ENCODE measurements at places on chromosomes 13 and 19.

- peak; percentile 16 for DNase-seq
Measured at GRCh38 chr19:41868120-41868988, 8.3 kb downstream of the RPS19 start.

DNA sequence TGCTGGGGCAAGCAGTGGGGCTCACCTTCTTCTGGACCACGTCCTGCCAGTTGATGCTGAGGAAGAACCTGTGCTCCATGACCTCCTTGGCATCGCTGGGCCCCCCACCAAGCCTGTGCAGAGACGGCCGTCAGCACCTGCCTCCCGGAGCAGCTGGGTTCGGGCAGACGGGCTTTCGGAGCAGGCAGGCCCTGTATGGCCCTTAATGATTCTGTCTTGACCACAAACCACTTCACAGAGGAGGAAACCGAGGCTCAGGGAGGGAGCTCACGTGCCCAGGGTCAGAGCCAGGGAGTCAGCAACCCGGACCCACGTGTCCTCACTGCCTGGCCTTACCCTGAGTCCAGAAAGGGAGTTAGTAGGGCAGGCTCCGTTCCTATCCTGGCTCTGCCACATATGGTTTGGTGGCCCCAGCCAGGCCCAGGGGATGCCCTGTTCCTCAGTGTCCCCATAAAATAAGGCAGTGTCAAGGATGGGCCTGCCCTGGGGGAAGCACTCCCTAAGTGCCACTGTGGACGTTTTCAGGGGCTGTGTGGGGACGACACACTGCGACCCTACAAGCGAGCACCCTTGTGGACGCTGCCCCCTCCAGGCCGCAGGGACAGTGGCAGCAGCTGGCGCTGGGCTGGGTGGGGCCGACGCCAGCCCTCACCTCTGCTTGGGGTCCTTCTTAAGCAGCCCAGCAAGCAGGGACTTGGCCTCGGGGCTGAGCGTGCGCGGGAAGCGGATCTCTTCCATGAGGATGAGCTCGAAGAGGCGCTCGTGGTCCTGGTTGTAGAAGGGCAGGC, 8.9 kb upstream of the CCNP start:
- DNase-seq: no peak

DNA sequence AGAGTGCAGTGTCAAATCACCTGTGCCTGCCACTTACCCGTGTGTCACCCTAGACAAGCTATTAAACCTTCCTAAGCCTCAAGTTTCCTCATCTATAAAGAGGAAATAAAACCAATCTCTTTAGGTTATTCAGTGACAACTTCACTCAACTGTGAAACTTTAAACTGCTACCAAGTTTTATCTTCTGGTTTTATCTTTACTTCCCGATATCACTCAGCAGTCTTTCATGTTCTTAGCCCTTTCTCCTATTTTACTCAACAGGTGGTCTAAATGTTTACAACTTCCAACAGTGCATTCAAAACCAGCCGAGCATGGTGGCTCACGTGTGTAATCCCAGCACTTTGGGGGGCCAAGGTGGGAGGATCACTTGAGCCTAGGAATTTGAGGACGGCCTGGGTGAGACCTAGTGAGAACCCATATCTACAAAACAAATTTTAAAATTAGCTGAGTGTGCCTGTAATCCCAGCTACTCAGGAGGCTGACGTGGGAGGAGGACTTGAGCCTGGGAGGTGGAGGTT, 59.6 kb downstream of the GPALPP1 start:
- DNase-seq: no peak

DNA sequence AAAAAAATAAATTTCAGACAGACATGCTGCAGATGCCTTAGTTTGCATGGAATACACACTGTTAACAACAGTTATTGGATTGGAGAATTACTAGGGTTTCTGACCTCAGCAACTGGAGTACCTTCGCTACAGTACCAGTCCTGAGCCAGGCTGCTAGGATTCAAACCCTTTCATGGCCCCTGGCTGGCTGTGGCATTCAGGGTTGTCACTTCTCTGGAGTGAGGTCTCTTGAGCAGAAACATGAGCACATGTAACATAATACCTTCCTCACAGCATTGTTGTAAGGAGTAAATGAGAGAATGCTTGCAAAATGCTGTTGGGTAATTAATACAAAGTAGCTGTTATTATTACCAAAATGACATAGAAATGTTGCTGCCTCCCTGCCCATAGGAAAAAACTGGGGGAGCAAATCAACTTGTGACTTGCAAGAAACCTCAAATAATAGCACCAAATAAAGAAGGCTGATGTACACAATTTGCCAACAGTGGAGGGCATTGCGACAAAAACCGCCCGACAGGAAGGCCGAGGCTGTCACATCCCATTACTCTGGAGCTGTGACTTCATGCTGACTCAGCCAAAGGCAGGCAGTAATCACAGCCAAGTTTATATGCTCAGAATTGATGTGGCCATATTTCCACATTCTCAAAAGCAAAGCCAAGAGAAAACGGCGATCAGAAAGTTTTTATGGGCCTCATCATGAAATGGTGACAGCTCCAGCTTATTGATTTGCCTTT, 100.4 kb downstream of the RFC3 start:
- DNase-seq: no peak

DNA sequence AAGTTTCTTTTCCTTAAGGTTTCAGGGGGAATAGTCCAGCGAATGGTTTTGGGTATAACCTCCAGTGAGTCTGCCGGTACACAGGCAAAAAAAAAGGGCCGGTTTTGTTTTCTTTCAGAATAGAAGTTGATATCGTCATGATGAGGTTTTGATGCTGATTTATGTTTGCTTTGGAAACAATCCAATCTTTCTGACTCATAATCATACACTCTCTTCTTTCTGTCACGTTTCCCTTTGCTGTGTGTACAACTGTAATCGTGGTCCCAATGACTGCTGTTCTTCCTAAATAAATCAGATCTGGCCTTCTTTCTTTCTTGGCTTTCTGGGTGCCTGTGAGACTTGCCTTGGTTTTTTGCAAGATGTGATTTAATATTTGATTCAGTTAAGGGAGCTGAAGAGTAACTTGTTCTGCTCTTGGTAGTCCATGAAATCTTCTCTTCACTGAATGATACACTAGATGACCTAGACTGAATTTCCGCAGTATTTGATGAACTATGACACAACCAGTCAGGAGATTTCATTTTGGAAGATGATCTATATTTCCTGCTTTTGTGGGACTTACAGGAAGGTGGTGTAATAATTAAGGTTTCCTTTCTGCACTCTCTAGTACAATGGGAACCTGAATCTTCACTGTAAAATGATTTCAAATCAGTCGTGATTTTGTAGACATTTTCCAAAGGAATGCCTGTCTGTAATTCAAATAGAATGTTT, 34.9 kb upstream of the METTL21C start:
- DNase-seq: no peak

DNA sequence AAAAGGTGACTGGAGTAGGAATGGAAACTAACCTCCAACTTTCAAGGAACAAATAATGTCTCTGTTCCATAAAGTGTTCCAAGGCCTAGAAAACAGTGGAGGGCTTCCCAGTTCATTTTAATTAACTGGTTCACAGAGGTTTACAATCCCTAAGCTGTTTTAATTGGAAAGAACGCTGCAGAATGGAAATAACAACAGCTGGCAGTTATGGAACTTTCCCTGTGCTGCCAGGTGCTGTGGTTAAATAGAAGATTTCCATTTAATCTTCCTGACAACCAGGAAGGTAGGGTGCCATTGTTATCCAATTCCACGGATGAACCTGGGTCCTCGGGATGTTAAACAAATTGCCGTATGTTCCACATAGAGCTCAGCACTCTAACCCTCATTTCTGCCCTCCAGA, 22.2 kb upstream of the PEG3 start:
- DNase-seq: no peak

GRCh38 chr19:2942928-2943640, 1.7 kb downstream of the ZNF77 start:
- no peak for DNase-seq

DNA sequence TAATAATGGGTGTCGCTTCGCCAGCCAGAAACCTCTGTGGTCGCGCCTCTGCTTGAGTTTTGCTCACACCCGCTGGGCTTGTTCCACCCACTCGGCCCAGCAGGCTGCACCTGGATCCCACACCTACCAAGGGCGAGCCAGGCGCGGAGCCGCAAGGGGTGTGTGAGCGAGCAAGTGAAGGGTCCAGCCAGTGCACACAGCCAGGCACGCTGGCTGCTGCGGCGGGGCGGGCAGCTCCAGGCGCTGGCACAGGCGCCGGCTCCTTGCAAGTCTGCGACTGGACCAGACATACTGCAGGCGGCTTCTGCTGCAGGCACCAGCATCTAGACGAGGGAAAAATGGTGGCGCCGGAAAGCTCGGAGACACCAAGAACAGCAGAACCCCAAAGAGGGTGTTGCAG, 1.8 kb upstream of the ZNF256 start:
- DNase-seq: no peak

DNA sequence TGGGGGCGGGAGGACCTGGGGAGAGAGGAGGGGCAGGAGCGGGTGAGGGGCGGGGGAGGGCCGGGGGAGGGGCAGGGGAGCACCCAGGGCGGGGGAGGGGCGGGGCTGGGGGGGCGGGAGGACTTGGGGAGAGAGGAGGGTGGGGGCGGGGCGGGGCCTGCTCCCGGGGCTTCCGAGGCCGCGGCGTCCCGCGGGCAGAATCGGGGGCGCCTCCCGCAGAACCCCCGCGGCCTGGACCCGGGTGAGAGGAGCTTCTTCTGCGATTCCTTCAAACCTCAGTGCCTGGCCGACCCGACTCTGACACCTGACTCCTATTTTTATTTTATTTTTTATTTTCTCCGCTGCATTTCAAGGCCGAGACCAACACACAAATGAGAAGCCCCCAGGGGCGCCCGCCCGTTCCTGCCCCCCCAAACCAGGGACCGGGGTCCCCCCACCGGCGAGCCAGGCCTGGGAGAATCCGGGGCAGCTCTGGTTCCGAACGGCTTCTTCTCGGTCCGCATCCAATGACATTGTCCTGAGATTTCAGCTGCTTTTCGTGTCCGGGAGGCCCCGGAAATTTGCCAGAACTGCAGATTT, 470 bp upstream of the GRTP1 start:
- peak; percentile 51 for DNase-seq

DNA sequence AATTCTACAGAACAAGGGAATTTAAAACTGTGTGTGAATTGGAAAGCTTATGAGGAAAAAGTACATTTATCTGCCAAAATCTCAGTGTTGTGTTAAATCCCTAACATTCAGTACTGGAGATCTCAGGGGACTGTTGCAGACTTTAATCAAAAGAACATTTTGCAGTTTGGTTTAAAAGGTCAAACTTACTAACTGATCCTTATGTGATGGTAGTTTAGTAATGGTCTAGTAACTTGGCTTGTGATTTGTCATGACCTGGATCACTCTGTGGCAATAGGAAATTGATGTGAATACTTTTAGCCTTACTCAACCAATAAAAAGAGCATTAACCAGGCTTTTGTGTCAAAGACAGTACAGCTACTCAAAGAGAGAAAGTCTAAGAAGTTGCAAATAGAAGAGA, 862.1 kb upstream of the MIR17HG start:
- no peak for DNase-seq

- no peak for DNase-seq
Measured at GRCh38 chr19:33878030-33878544, 81.4 kb downstream of the KCTD15 start.

- DNase-seq: no peak
Measured at GRCh38 chr19:54415901-54416673, 823 bp downstream of the TTYH1 start.

DNA sequence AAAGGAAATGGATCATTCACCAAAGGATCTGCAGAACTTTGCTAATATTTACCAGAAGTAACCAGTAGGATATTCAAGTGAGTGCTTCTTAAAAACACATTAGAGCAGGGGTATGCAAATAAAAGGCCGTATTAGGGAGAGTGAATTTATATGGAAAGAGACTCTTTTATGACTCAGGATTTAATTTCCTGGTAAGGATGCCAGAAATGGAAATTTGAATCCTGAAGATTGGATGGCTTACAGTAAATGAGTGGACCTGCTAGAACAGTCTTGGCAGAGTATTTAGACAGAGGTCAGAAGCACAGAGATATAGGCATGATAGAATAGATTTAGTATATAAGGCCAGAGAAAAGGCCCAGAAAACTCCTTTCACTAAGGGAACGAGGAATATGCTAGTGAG, 201.6 kb downstream of the SLITRK5 start:
- DNase-seq: no peak

GRCh38 chr13:65940720-65941119, 1289.4 kb downstream of the PCDH9 start:
- DNase-seq: peak; percentile 38

GRCh38 chr19:33906578-33907335, 110.1 kb downstream of the KCTD15 start:
- DNase-seq: peak; percentile 52

DNA sequence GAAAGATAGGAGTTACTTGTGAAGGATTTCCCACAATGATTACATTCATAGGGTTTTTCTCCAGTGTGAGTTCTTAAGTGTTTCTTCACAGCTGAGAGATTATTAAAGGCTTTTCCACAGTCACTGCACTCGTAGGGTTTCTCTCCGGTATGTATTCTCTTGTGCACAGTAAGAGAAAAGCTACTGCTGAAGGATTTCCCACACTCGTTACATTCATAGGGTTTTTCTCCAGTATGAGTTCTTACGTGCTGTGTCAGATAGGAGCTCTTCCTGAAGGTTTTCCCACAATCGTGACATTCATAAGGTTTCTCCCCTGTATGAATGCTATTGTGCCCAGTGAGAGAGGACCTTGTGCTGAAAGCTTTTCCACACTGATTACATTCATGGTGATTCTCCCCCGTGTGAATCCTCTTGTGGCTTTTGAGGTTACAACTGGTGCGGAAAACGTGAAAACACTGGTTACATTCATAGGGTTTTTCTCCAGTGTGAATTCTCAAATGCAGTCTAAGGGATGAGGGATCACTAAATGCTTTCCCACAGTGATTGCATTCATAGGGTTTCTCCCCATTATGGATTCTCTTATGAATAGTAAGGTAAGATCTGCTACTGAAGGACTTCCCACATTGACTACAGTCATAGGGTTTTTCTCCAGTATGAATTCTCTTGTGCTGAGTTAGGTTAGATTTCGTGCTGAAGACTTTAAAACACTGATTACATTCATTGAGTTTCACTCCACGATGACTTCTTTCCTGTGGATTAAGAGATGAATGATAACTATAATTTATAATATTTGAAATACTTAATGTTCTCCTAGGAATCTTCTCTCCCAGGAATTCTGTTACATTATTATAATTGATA, 20.6 kb downstream of the ZNF558 start:
- no peak for DNase-seq

DNA sequence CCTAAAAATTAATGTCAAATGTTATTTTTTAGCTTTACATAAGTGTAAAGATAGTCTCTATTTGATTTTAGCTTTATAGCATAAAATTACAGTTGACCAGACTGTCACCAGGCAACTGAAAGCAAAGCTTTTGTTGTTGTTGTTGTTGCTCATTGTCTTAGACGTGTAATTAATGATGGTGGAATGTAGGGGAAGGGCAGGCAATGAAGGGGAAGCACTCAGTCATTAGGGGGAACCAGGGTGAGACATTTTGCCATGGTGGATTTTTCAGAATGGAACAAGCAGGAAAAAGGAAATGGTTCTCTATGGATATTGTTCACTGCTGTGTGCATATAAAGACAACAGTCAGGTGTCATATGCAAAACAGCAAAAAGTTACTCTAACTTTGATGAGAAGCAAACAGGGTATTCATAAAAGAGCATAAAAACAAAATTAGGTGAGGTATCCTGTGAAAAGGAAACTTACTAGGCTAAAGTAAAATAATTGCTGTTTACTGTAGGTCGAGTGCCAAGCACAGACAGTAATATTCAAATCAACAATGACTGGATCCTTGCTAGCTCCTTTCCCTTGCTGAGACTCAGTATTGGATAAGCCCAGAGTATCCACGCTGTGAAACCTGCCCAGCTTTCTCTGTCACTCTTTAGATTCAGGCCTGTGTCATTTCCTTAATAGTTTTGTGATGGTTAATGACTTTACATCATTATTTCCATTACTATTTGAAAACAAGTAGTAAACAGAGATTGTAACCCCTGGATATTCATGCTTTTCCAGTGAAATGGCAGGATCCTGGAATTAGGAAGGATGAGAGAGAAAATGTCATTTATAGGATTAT, 110.5 kb downstream of the LRCH1 start:
- DNase-seq: no peak
